ENCODE measurements at places on chromosomes 7 and 10.

GRCh38 chr7:44650772-44651171 is 44.3 kb downstream of the OGDH start:
- no peak for DNase-seq

- no peak for DNase-seq
Observed at GRCh38 chr10:3412071-3412582, 239.5 kb upstream of the PITRM1 start.

DNA sequence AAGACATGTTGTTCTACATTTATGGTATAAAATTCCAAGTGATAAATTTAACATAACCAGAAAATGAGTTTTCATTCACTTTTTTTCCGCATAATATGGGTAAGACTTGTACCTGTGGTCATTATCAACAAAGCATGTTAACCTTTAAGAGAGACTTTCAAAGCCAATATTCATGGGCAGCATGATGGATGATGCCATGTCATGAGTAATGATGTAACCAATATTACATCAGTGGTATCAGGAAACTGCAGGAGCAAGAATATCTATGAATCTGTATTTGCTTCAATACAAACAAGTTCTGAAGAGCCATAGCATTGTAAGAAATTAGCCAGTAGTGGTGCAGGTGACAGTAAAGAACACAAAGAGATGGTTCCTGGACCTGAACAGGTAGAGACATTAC is 126.9 kb downstream of the C1GALT1 start:
- no peak for DNase-seq

GRCh38 chr7:22468609-22469008 is 31.4 kb downstream of the STEAP1B start:
- DNase-seq = no peak

DNA sequence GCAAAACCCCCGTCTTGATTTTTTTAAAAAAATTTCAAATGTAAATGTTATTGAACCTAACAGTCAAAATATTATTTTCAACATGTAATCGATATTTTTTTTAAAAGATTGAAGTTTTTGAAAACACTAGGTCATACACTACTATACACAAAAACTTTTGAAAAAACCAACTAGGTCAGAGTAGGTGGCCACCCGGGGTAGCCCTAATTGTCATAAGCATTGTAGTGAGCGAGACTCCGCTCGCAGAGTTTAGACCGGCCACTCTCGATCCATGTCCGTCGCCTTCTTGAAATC is 417 bp downstream of the RFC2 start:
- DNase-seq = no peak

- DNase-seq = no peak
Observed at GRCh38 chr7:124752310-124752709, 13.3 kb downstream of the GPR37 start.

- no peak for DNase-seq
Observed at GRCh38 chr7:100406767-100407166, 21.7 kb downstream of the ZCWPW1 start.

- no peak for DNase-seq
Observed at GRCh38 chr7:139124084-139124914, 14.8 kb upstream of the ZC3HAV1 start.

DNA sequence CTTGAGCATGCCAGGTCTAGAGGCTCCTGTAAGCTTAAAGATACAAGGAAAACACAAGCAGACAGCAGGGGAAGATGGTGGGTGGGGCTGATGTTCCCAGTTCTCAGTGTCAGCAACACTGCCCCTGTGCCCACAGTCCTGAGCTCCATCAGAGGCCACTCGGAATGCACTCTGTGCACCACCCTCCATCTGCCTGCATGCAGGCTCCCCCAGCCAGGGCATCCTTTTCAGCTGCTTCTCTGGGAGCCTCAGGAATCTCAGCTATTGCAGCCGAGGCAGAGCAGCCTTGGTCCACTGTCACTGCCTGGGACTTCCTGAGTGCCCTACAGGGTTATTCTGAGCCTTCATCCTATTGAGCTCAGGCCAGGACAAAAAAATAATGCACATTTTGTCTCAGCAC is 22.2 kb downstream of the LBX1 start:
- DNase-seq = no peak

- no peak for DNase-seq
Observed at GRCh38 chr7:135560631-135561030, 2.9 kb downstream of the NUP205 start.

DNA sequence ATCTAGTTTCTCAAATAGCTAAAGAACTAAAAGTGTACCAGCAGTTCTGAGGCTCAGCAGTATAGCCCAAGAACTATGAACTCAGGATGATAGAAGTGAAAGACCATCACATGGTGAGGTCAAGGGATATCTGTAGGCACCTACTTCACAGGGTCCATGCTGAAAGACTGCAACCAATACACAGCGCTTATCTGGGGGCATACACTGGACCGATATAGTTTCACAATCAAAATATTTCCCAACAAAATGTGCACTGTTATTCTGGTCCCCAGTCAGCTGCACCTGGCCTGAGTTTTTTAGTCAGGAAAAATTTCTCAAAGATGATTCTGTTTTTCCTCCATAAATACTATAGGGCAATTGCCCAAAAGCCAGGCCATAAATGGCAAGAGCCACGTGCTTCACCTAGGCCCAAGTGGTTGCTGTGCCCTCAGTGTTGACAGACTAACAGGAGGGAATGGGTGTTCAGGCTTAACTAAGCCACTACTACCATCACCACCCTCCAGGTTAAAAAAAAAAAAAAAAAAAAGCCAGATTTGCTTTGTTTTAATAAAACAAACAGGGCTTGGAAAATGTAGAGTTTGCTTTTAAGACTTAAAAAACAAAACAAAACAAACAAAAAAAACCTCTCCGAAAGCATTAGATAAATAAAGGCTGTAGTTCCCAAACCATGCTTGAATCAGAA is 58.5 kb downstream of the OGDH start:
- no peak for DNase-seq

GRCh38 chr10:47440207-47440606 is 43.7 kb downstream of the ANXA8 start:
- DNase-seq = no peak

- DNase-seq = no peak
Observed at GRCh38 chr7:78718212-78718611, 735.3 kb downstream of the MAGI2 start.

DNA sequence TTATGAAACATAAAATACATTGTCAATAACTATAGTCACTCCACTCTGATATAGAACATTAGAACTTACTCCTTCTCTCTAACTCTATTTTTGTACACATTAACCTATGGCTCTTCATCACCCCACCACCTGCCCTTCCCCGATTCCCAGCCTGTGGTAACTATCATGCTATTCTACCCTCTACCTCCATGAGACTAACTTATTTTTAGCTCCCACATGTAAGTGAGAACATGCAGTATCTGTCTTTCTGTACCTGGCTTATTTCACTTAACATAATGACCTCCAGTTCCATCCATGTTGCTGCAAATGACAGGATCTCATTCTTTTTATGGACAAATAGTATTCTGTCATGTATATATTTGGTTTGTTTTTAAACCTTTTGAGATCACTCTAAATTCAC is 8.8 kb upstream of the NOD1 start:
- no peak for DNase-seq

DNA sequence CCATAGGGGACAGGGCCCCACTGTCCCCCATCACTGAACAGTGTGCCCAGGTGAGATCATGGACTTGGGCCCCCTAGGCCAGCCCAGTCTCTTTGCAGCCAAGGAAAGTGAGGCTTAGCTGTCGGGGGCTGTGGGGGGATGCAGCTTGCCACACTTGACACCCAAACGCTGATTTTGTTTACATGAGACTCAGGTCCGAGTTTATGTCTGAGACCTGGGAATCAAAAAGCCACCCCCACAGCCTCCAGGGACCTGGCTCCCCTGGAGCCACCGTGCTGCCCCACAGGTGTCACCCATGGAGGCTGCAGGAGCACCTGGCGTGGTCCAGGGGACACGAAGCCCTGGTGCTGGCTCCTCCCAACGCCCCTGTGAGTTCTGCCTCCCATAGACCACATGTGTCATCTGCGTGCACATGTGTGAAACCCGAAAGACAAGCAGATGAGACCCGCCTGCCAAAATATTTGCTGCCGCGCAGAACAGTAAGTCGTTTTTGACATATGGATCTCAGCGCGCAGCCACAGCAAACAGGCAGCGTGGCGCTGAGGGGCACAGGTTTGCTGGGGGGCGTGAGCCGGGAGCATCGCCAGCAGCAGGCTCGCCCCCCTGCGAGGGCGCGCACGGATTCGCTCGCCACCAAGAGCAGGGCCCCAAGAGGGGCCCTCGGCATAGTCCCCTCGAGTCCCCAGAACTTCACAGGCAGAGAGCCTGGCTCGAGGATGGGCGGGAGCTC is 112.3 kb downstream of the LHPP start:
- DNase-seq = no peak

DNA sequence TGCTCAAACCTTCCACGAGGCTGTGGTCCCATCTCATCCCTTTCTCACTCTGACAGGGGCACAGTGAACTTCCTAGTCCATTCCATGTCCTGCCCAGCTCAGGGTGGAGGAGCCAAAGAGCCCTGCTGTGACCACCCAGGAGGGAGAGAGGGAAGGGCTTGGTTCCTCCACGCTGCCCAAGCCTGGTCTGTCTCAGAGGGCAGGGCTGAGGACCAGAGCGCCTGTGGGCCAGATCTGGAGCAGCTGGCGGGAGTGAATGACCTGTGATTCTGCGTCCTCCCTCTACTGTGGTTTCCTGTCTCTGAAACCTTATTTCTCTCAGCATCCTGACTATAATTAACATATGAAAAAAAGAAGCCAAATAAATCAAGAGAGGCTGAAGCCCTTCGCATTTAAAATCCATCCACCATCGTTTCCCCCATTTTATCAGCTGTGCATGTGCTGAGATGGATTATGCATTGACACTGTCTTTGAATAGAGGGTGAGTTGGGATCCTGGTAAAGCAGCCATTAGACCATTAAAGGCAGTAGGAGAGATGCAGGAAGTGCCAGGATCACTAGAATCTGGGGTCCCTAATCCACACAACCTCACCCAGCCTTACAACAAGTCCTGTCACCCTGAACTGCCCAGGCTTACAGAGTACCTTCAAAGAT is 165.6 kb downstream of the DPP6 start:
- no peak for DNase-seq

All from CD4-positive, alpha-beta T cell treated with Interleukin-6 for 4 hours (primary cell).